ENCODE measurements at places on chromosomes 1 and 21. TPM values are rescaled to one million over a fixed set of nuclear protein-coding genes. Genes with fewer than 3 reads are reported as not detected.

- DNase-seq, result peak; percentile 10
- no peaks in the 10 kb centered on the region for H3K27me3 ChIP-seq
- no peaks in the 10 kb centered on the region for H3K4me1 ChIP-seq
- no peak overlapping the region for H3K4me3 ChIP-seq
Observed at GRCh38 chr1:79497193-79497773, 490.8 kb upstream of the ADGRL4 start.

DNA sequence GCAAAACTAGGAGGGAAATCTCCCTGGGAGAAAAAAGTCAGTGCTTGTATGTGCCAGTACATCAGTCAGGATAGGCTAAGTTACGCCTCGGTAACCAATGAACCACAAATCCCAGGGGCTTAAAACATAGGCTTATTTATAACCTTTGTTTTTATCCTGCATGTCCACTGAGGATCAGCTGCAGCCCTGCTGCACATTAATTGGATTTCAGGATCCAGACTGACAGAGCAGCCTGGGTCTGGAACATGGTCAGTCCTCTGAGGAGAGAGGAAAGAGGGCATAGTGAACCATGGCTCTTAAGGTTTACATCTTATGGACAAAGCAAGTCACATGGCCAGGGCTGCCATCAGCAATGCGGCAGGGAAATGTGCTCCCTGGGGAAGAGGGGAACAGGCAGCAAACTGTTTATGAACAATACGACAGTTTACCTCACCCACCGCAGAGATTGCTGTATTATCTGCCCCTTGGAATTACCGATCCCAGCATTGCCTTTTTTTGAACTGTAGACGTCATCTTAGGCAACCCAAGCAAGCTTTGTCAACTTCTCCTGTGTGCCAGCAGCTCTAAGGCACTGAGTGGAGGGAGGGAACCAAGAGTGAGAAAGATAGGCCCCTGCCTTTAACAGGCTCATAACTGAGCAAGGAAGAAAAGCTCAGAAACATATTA lies 9.1 kb upstream of the SPRR4 start:
- H3K36me3 ChIP-seq, result no peaks in the 10 kb centered on the region
- H3K27me3 ChIP-seq, result peaks cover 12% of the 10 kb centered on the region
- no peak for DNase-seq
- H3K27ac ChIP-seq, result no peak overlapping the region
- no peaks in the 10 kb centered on the region for H3K4me1 ChIP-seq

DNA sequence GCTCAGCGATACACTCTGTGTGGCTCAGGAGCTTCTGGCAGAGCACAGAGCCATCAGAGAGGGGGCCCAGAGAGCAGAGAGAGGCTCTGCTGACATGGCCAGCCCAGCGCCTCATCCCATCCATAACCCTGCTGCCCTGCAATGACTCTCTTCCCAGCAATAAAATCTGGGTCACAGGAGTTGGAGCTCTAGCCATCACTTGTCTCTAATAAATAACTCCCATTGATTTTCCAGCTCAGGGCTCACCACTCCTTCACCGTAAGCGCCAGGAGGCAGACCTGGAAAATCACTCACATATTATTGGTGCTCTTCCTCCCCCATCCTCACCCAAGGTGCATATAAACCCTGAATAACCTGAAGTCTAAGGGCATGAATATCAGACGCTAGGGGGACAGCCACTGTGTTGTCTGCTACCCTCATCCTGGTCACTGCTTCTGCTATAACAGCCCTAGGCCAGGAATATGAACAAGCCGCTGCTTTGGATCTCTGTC lies at the start of gene APCS:
Gene APCS, plus strand, starts transcription at position 366 of the 491 bp plus-strand sequence. Its CDS starts 96 bp downstream, at position 462.
- H3K4me3 ChIP-seq, result no peak within 1 kb of the TSS
- H3K27ac ChIP-seq, result no peak within 1 kb of the TSS

GRCh38 chr1:109890115-109890953 lies 20.3 kb upstream of the CSF1 start:
- peaks cover under 1% of the 10 kb centered on the region for H3K4me1 ChIP-seq
- no peak overlapping the region for H3K4me3 ChIP-seq
- no peak overlapping the region for H3K27ac ChIP-seq
- DNase-seq, result no peak
- no peaks in the 10 kb centered on the region for H3K27me3 ChIP-seq

Gene OR2G6
- not detected for total RNA-seq

GRCh38 chr1:116902723-116903383 lies 6.9 kb upstream of the PTGFRN start:
- H3K36me3 ChIP-seq, result no peaks in the 10 kb centered on the region
- no peak overlapping the region for H3K4me3 ChIP-seq
- H3K27ac ChIP-seq, result no peak overlapping the region
- H3K27me3 ChIP-seq, result no peaks in the 10 kb centered on the region
- H3K4me1 ChIP-seq, result no peaks in the 10 kb centered on the region

GRCh38 chr1:1024771-1025699 lies 5.1 kb downstream of the AGRN start:
- no peaks in the 10 kb centered on the region for H3K27me3 ChIP-seq
- H3K27ac ChIP-seq, result peak overlapping the region; percentile 87
- H3K4me1 ChIP-seq, result peaks cover 33% of the 10 kb centered on the region
- H3K4me3 ChIP-seq, result peak overlapping the region; percentile 40
- no peaks in the 10 kb centered on the region for H3K36me3 ChIP-seq

DNA sequence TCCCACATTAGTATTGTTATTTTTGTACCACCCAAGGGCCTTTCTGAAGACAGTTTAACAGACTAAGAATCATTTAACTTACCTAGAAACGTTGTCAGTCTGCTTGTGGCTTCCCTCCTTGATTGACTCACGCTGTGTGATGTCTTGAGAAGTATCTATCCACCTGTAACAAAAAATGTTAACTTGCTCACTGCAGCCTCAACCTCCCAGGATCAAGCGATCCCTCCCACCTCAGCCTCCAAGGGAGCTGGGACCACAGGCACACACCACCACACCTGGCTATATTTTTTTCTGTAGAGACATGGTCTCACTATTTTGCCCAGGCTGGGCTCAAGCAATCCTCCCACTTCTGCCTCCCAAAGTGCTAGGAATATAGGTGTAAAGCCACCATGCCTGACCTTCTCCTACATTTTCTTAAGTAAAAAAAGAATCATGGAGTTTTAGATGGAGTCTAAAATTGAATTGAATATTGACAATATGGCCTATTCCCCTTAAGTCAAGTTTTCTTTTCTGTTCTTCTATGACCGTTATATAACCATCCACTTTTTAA lies 15.6 kb downstream of the SFPQ start:
- H3K27ac ChIP-seq, result no peak overlapping the region
- peaks cover 59% of the 10 kb centered on the region for H3K36me3 ChIP-seq
- no peaks in the 10 kb centered on the region for H3K27me3 ChIP-seq
- H3K4me1 ChIP-seq, result no peaks in the 10 kb centered on the region
- no peak for DNase-seq

DNA sequence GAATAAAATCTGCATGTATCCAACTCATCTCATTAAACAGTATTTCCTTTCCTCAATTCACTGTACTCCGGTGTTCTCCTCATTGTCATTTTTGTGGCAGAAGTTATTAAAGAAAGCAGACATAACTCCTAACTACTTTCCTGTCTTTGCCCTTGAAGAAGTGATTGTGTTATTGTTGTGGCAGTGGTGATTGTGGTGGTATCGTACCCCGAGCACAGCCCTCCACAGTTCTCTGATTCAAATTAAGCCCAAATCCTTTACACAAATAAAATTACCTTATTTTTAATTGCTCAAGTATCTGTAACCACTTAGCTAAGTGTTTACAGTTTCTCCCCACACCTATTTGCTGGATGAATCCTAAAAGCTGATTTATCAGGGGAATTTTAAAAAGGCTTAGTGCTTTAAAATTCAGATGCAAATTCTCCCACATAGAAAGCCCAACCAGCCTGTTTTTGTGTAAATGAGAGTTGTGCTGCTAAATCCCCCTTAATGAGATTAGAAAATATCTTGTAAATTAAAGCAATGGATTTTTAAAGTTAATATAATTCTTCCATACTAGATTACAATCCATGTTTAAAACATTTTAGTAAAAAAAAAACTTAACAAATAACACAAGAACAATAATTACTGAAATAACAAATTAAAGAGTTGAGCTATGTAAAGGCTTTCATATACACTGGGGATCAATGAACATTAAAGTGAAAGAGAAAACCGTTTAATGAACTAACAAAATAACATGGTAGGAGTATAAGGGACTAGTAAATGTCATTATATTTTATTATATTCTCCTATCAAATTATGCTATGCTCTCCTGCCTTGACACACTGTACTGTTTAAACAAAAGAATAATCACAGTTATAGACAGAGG lies 259.0 kb downstream of the NEGR1 start:
- H3K27me3 ChIP-seq, result no peaks in the 10 kb centered on the region
- H3K4me1 ChIP-seq, result no peaks in the 10 kb centered on the region
- DNase-seq, result no peak
- H3K36me3 ChIP-seq, result no peaks in the 10 kb centered on the region

- H3K27ac ChIP-seq, result no peak overlapping the region
- H3K4me1 ChIP-seq, result no peaks in the 10 kb centered on the region
- DNase-seq, result no peak
- no peak overlapping the region for H3K4me3 ChIP-seq
Observed at GRCh38 chr1:41046347-41046775, 24.8 kb upstream of the SLFNL1 start.

DNA sequence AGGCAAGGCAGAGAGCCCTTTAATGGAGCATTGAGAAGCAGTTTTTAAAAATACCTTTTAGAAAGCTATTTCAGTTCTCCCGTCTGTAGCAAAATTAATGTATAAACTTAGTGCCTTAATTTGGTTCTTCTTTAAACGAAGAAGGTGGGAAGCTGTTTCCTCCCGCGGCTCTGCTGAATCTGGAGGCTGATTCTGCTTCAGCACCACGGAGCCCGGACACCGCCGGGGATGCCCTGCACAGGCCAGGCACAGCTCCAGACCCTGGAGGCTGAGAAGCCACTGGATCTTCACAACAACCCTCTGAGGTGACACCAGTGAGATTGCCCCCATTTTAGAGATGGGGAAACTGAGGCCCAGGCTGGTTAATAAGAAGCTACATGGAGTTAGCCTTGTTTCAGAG lies 175.8 kb upstream of the VAMP3 start:
- H3K27ac ChIP-seq, result no peak overlapping the region
- no peaks in the 10 kb centered on the region for H3K36me3 ChIP-seq
- H3K4me3 ChIP-seq, result no peak overlapping the region
- no peaks in the 10 kb centered on the region for H3K4me1 ChIP-seq

GRCh38 chr1:224884361-224884801 lies 45.1 kb upstream of the DNAH14 start:
- H3K4me1 ChIP-seq, result no peaks in the 10 kb centered on the region
- H3K4me3 ChIP-seq, result no peak overlapping the region
- no peaks in the 10 kb centered on the region for H3K27me3 ChIP-seq
- no peak overlapping the region for H3K27ac ChIP-seq
- H3K36me3 ChIP-seq, result no peaks in the 10 kb centered on the region

Gene NFIA
- total RNA-seq, result 17.2 TPM

- H3K27me3 ChIP-seq, result no peaks in the 10 kb centered on the region
- no peak for DNase-seq
- H3K27ac ChIP-seq, result no peak overlapping the region
- H3K4me3 ChIP-seq, result no peak overlapping the region
- no peaks in the 10 kb centered on the region for H3K36me3 ChIP-seq
Observed at GRCh38 chr1:229412056-229412455, 21.8 kb downstream of the ACTA1 start.

Gene GUCA2B
- total RNA-seq, result not detected

DNA sequence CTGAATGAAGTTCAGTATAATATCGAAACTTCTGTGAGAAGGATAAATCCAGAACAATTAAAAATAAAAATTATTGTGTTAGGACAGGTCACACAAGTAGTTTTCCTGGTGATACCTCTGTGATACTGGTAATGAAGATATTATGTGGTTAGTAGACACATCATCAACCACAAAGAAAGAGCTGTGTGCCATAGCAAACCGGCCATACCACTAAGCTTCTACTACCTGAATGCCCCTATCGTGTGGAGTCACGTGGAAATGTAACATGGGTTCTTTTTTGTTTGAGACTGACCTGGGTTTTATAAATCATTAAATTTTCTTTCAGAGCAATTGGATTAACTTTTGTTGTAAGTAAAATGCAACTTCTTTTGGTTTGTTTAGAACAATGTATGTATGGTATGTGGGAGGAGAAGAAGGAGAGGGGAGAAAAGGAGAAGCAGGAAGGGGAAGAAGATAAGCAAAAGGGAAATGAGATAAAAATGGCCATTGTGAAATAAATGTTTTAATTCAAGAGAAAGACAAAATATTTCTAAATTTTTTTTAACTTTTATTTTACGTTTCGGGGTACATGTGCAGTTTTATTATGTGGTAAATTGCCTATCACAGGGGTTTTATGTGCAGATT lies 58.2 kb upstream of the LRRC8B start:
- no peaks in the 10 kb centered on the region for H3K27me3 ChIP-seq
- no peak overlapping the region for H3K27ac ChIP-seq
- H3K4me3 ChIP-seq, result no peak overlapping the region
- H3K4me1 ChIP-seq, result no peaks in the 10 kb centered on the region

DNA sequence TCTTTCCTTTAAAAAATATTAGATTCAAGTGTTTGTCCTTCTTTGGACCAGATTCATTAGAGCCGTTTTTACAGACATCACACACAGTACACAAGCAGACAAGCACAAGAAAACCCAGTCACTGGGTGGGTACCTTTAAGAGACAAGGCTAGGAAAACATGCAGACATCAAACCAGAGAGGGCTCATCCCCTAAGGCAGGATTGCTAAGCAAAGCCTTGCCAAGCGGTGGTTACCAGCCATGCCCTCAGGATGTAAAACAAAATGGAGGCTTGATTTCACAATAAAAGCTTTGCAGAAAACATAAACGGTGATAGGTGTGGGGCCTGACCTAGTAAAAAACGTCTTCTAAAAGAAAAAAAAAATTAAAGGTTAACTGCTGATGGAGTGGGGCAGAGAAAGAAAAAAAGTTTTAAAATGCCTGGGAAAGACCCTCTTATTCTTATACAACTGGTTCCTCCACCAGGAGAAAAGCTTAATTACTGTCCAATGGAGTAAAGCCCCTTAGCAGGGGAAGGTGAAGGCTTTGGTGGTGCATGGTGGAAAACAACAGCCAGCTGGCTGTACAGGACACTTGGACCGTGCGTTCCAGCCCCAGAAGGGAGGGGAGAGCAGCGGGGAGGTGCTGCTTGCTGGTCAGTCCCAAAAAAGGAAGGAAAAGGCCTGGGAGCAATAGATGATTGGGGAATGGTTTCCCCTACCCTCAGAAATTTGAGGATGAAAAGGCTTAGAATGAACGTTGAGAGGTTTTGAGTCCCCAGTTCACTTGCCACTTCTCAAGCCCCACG lies 30.4 kb upstream of the FMO1 start:
- no peaks in the 10 kb centered on the region for H3K27me3 ChIP-seq
- no peaks in the 10 kb centered on the region for H3K36me3 ChIP-seq
- H3K4me3 ChIP-seq, result no peak overlapping the region
- DNase-seq, result no peak
- no peak overlapping the region for H3K27ac ChIP-seq

DNA sequence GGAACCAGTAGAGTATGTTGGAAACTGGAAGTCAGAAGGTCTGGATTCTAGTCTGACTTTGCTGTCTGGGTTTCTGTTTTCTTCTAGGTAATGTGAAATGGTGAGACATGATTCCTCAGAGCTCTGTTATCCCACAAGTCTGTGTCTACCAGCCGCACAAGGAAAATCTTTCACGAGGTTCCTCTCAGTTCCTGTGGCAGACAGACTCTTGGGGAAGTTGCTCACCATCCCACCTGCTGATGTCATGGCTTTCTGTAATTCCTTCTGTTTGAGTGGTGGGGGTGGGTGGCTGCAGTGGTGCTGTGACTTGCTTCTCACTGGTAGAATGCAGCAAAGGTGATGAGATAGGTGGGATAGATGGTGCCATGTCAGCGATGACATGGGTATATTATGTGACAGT lies 17.1 kb upstream of the SCMH1 start:
- no peaks in the 10 kb centered on the region for H3K4me1 ChIP-seq
- H3K36me3 ChIP-seq, result no peaks in the 10 kb centered on the region
- H3K4me3 ChIP-seq, result no peak overlapping the region
- DNase-seq, result no peak
- no peaks in the 10 kb centered on the region for H3K27me3 ChIP-seq

- H3K27me3 ChIP-seq, result no peaks in the 10 kb centered on the region
- no peak overlapping the region for H3K27ac ChIP-seq
- DNase-seq, result no peak
- no peaks in the 10 kb centered on the region for H3K4me1 ChIP-seq
Observed at GRCh38 chr1:33573661-33574060, 101.2 kb downstream of the ZSCAN20 start.
